IPS DF 6.9 (cell line): ENCODE measurements at places on chromosomes 16 and 17.

DNA sequence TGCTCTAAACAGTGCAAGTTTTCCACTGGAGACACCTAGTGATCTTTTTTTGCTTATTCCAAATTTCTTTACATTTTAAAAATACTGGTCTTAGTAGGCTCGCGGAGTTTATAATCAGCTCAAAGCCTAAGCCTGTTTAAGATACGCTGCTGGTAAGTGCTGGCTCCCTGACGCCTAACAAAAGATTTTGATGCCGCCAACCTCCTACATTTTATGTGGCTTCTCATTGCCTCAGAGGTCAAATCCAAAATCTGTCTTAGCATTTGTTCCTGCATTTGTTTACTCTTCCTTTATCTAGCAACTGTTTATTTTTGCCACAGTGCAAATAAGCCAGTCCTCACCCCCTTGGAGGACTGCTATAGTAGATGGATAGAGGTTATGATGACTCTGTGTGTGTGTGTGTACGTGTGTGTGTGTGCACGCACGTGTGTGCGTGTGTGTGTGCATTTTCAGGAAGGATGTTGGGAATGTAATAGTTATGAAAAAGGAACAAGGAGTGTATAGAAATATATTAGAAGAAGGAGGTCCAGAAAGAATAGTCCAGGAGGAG is 24.8 kb downstream of the HS3ST3B1 start:
- no peak for DNase-seq

- no peak for DNase-seq
Observed at GRCh38 chr17:15307710-15308111, 33.7 kb downstream of the TEKT3 start.

DNA sequence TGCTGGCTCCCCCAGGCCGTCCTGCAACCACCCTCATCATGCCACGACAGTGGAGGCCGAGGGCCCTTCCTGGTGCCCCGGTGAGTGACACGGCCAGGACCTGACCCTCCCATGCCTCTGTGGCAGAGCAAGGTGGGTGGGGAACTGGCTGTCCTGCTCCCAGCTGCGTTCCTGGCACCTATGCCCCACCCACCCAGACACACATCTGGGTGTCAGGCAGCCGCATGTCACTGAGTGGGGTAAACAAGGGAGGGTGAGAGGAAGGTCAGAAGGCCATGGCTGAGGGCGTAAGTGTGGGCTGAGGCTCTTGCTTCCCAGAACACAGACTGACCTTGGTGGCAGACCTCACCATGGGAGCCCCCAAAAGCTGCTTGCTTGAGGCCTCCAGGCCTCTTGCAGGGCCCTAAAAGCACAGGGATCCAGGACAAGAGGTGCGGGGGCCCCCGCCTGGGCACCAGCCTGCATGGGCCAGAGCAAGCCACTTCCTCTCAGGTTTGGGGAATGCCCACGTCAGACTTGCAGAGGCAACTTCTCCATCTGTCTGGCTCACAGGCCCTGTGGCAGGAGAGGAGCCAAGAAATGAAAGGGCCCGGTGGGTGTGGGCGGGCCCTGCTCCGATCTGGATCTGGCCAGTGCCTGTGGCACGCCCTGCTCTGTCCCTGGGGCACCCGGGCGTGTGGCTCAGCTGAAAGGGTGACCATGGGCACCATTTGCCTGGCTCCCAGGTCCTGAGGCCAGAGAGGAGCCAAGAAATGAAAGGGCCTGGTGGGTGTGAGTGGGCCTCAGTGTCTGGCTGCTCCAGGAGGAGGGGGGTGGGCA is 3.9 kb upstream of the CCDC57 start:
- DNase-seq = no peak

DNA sequence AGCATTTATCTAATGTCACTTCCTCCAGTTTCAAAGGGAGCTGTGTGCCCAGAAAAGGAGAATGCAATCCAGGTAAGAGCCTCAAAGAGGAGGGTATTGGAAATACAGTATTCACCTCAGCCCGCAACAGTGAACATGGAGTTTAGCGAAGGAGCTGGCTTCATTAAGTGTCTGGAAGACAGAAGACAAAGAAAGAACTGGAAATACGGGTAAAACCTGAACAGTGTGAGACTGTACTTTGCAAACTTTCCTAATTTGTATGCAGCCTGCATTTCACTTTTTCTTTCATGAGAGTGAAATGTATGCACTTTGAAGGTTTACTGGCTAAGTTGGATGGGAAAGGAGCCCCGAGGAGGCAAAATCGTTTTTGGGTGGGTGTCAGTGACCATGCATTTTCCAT is 478.4 kb downstream of the HS3ST3B1 start:
- DNase-seq = no peak
